ENCODE measurements at places on chromosomes 3 and 15.
A peak's percentile ranks its signal among the peaks of the same experiment; 100 is the strongest.

DNA sequence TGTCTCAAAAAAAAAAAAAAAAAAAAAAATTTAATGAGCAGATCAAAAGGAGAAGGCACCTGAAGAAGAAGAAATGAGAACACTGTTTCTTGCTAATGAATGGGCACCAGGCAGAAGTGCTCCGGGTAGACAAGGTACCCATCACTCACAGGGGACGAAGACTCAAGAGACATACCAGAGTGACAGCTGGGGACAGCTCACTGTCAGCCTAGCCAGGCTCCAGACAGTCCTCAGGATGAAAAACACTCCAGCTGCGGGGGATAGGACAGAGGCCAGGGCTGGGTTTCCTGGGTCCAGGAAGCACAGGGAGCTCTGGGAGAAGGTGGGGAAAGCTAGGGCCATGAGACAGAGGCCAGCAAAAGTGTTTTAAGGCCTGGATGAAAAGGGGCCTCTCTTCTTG is 48.5 kb upstream of the PARL start:
- no peak for DNase-seq

DNA sequence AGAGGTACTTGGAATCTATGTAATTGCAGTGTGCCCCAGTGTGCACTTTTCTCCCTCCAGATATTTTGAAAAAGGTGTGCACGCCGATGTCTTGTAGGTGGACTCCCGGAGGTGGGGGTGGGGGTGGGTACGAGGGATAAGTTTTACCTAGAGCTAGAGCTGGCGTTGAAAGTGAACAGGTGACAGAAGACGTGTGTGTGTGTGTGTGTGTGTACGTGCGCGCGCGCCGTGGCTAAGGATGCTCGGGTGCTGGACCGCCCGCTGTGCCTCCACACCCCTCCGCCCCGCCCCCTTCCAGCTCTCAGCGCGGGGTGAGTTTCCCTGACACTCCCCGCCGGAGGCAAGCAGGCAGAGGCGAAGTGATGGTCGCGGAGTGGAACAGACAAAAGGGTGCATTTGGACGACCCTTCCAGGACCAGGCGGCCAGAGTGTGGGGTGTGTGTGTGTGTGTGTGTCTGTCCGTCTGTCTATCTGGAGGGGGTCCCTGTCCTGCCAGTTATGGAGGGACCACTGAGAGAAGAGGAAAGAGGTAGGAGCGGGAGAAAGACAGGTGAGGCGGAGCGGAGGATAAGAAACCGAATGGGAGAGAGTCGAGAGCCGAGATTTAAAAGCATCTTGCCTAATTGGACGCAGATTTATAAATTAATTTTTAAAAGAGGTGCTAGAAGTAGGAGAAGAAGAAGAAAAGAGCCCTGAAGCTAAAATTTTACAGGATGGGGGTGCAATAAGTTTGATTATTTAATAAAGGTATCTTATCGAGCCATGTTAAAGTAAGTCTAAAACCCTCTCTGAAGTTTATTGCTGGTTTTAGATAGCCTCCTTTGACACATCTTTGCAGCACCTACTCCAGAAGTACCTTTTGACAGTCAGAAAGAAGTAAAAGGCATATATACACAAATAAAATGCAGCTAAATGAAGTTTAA is 335.8 kb upstream of the THRB start:
- DNase-seq, result no peak

GRCh38 chr15:71103102-71103676 is 12.1 kb upstream of the THSD4 start:
- DNase-seq, result no peak

DNA sequence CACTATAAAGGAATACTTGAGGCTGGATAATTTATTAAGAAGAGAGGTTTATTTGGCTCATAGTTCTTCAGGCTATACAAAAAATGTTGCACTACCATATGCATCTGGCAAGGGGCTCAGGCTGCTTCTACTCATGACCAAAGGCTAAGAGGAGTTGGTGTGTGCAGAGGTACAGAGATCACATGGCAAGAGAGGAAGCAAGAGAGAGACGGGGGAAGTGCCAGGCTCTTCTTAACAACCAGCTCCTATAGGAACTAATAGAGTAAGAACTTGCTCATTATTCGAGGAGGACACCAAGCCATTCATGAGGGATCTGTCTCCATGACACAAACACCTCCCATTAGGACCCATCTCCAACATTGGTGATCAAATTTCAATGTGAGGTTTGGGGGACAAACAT is 6.0 kb upstream of the FNDC3B start:
- no peak for DNase-seq

DNA sequence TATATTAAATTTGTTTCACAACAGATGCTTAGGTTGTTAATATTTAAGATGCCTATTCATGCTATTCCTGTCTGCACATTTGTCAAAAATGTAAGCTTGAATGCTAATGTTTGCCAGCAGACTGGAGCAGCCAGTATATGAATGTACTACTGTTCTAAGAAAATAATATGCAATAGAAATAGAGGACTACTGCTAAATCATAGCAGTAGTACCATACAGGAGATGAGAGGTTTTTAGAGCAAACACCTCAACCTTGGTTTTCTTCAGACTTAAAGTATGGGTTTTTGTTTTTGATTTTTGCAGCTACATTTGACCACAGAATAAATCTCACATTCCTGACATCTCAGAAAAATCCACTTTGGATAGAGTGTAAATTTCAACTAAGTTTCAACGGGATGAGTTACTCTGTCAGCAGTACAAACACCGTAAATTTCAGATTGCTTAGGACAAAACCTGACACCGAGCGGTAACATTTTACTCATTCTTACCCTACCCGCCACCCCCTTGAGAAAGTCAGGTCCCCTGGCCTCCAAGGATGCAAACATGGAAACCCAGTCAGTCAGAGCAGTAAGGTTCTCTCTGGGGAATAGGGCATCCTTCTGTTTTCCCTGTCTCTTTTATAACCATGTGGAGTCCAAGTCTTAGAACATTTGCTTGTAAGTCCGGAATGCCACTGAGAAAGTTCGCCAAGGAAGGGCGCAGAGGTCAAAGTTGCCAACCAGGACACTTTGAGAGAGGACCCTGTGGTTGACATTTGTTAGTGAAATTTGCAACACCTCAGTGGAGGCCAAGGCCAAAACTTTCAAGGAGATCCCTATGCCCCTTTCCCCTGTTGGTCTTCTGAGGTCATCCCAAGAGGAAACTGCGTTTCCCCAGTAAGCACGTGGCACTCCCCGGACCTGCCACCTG is 17.9 kb upstream of the SATB1 start:
- DNase-seq, result peak; percentile 14

- DNase-seq, result no peak
Measured at GRCh38 chr3:36372534-36372935, 7.8 kb upstream of the STAC start.

GRCh38 chr3:20154928-20155327 is 31.1 kb downstream of the SGO1 start:
- no peak for DNase-seq

GRCh38 chr3:129918461-129918860 is 24.9 kb upstream of the TMCC1 start:
- no peak for DNase-seq

- DNase-seq, result no peak
Measured at GRCh38 chr3:168876346-168877035, 780.8 kb upstream of the GOLIM4 start.

DNA sequence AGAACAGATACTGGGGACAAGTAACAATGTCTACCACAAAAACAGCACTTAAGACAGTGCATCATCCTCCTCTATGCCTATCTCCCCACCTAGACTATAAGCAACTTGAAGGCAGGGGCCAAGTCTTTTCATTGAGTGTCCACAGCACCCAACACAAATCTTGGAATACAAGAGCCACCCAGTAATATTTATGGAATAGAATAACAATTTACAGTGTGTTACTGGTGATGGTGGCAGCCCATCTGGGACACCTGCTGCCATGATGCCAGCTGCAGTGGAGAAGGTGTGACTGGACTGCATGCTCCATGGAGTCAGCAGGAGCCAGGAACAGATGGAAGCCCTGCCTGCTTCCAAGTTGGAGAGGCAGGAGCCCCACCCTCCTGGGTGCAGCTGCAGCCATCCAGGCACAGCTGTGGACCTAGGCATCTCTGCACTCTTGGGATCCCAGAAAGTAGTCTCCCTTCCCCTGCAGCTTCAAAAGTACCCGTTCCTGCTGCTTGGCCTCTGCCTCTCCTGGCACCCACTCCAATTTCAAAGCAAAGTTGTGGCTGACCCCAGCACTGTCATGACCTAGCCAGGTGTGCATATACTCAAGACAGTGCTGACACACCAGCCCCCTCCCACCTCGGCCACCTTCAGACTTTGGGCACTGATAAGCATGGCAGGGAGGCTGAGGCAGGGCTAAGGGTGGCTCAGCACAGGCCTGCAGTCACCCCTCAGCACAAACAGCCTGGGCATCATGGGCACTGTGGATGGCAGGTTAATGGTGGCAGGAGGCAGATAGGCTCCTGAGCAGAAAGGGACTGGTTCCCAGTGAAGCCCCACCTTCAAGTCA is 94.5 kb downstream of the TPRA1 start:
- no peak for DNase-seq
